ENCODE measurements at places on chromosomes 7 and 10.
A peak's percentile ranks its signal among the peaks of the same experiment; 100 is the strongest.

- DNase-seq = peak; percentile 90
These were observed 171.3 kb upstream of the ITGB1 start for GRCh38 chr10:33129141-33129995.

- no peak for DNase-seq
These were observed 71.8 kb upstream of the MALRD1 start for GRCh38 chr10:18976696-18977251.

DNA sequence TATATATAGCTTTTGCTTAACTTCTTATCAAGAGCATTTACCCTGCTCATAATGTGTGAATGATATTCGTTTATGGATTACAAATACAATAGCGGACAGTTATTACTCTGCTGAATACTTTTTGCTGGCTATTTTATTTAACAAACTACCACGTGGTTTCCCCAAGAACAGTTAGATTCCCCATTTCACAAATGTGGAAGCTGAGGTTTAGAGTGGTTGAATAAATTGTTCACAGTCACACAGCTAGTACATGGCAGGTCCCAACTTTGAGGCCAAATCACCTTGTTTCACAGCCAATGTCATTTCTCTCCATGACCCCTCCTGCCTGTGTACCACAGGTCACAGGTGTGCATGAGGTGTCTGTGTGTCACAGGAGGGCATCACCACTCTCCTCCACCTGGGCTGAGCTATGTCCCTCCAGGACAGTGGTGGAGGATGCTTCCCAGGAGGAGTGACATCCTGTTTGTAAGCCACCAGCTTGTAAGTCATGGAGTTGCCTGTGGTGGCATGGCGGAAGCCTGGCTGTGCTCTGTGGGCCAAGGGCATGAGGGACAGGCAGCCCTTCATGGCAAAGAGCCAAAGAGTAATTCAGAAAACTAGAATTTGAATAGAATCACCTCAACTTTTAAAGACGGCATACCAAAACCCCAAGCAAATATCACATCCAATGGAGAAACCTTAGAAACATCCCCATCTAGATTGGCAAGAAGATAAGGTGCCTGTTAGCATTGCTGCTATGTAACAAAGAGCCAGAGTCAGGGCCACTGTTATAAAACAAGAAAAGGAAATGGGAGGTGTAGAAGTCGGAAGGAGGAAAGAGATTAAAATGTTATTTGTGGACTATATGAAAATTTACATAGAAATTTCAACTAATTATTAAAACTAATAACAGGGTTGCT is 51.9 kb downstream of the AOC1 start:
- no peak for DNase-seq

- DNase-seq = no peak
These were observed 78.0 kb downstream of the ARL5B start for GRCh38 chr10:18737236-18737635.

- no peak for DNase-seq
These were observed 157.1 kb upstream of the SHH start for GRCh38 chr7:155969192-155969929.

- peak; percentile 51 for DNase-seq
These were observed 42.7 kb downstream of the SPDYE5 start for GRCh38 chr7:75534727-75535307.

DNA sequence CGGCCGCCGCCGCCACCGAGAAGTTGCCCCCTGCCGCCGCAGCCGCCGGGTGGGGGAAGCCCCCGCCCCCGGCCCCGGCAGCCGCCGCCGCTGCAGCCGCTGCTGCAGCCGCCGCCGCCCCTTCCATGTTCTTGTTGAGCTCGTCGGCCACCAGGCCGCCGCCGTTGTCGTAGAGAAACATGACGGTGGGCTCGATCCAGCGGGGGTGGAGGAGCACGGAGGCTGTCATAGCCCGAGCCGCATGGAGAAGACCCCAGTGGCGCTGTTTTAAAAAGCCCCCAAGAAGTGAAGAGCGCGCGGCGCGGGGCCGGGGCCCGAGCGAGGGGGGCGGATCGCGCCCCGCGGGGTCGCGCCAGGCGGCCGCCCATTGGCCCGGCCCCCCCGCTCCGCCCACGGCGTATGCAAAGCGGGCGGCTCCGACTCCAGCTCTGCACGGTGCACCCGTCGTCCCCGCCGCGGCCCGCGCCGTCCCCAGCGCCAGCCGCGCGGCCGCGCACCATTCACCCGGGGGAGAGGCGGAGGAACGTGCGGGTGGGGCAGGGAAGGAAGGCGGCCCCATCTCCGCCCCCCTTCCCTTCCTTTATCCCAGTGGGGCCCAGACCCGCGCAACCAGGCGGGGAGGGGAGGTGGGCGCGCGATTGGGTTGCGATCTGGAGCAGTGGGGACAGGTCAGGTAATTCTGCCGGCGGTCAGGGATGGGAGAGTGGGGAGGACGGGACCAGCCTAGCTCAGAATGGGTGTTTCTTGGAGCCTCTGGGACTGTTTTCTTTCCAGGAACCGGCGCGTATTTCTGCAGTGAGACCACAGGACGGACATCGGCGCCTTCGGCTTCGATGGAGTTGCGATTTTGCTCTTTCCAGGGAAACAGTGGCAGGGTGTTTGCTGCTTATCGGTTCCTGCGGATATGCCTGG is at the start of gene HOXA13:
Gene HOXA13 (minus strand): TSS at position 243 of the 912 bp plus-strand sequence. CDS start 14 bp downstream, at position 229.
- no peak for DNase-seq

DNA sequence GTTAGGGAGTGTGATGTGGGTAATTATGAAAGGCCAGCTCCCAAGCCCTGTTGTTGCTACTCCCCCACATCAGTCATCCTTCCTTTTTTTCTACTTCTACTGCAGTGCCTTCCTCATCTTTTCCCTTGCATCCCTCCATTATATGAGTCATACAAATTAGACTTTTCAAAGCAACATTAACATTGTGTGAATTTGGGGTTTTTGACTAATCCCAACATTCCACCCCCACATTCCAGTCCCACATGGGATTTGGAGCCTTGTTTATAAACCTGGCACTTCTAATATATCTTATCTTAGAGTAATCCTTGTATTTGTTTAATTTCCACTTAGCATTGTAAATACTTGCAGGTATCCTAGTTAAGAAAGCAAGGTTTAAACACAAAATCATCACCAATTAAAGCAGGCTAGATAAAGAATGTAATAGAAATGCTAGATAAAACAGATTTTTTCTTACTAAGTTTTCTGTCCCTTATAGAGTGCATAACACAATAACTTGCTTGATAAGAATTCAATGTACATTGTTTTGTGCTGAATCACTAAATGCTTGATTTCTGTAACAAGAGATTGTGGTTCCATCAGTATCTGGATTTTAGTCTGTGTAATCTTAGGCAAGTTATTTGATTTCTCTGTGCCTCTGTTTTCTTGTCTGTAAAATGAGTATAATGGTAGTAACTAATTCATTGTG is 165.8 kb downstream of the CFTR start:
- DNase-seq = peak; percentile 21

- no peak for DNase-seq
These were observed 725.3 kb upstream of the FZD8 start for GRCh38 chr10:36367362-36367761.

DNA sequence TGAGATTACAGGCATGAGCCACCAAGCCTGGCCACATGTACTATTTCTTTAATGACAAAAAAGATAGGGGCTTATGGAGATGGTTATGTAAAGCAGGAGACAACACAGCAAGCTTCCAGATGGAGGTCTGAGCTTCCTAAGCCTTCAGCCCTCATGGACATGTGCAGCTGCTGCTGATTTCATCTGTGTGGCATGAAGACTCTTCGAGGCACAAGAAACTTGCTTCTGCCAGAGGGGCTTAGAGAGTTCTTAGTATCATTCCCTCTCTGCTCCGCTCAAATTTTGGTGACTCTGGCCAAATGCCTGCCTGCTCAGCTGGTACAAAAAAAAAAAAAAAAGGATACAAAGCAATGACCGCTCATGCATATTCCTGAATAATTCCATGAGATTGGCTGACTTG is 552.5 kb downstream of the TYW1 start:
- DNase-seq = no peak

- DNase-seq = no peak
These were observed 306.4 kb upstream of the ZNF32 start for GRCh38 chr10:43955002-43955596.

DNA sequence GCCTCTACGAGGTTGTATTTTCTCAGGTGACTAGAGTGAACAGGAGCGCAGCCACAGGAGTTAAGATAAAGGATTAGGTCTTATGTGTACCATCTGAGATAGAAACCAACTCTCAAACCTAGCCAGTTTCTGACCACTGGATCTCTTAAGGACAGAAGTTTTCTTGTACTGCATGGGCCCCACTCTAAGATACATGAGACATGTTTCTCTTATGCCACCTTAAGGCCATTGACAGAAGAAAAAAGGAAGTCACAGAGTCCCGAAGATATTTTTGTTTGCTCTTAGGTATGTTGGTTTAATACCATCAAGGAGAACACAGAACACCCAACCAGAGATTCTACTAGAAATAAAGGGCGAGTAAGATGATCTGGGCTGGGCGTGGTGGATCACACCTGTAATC is 335.8 kb downstream of the FRMD4A start:
- DNase-seq = no peak

GRCh38 chr10:114766470-114766869 is 55.1 kb upstream of the FHIP2A start:
- no peak for DNase-seq

- DNase-seq = no peak
These were observed 6.4 kb upstream of the PRTFDC1 start for GRCh38 chr10:24958721-24959381.

GRCh38 chr10:16735671-16736070 is 81.6 kb downstream of the RSU1 start:
- no peak for DNase-seq

GRCh38 chr10:68362590-68362989 is 29.9 kb upstream of the PBLD start:
- no peak for DNase-seq

DNA sequence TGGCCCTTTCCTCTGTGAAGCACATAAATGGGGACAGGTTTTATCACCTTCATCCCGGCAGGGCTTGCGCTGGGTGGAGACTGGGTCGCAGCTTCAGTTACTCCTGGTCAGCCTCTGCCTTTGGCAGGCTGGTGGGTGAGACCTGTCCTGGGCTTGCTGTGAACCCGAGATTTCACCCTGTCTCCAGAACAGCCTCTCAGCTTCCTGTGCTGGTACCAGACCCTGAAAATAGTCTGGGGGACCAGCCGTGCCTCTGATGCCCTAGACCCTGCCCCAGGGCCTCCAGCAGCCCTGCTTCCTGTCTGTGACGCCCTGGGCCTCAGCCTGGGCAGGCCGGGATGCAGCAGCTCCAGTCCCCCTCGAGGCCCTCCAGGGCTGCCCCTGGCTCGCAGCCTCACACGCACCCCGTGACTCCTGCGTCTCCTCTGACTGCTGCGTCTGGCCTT is 13.2 kb upstream of the PWWP2B start:
- DNase-seq = no peak

- DNase-seq = peak; percentile 85
These were observed 13.2 kb downstream of the HDAC9 start for GRCh38 chr7:18508443-18509427.

GRCh38 chr10:293636-294035 is 158.4 kb downstream of the ZMYND11 start:
- DNase-seq = no peak

DNA sequence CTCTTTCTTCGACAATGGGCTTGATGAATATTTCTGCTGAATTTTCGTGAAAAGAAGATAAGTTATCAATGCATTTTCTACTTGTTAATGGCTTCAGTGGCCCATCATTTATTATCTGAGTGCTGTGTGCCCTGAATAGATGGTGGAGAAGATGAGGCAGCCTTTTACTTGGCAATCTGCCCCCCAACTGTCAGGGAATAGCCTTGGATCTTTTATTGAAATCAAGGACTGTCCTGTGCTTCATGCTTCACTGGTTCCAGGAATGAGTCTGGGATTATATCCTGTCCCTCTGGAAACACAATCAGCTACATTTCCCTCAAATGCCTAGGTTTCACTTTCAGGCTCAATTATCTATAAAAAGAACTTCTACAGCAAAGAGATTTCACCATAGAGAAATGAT is 75.9 kb upstream of the NXPH1 start:
- DNase-seq = no peak

GRCh38 chr7:137081321-137082093 is 213.1 kb downstream of the CHRM2 start:
- DNase-seq = peak; percentile 85

- no peak for DNase-seq
These were observed 62.0 kb downstream of the CUBN start for GRCh38 chr10:17067376-17068264.

DNA sequence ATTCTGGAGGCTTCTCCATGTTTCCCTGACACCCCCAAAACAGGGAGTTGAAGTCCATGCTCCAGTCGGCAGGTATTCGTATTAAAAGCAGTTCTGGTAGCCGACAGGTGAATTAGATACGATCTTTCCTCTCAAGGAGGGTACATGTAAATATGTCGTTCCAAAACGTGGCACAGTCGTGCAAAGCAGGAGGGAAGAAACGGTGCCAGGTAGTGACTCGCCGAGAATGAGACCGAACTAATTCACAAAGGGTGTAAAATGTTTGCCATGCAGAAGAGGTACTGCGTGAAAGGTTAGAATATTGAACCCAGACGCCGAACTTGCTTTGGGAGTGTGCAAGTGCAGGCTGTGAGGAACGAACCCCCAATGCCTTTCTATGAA is 483 bp downstream of the EDRF1 start:
- DNase-seq = no peak

DNA sequence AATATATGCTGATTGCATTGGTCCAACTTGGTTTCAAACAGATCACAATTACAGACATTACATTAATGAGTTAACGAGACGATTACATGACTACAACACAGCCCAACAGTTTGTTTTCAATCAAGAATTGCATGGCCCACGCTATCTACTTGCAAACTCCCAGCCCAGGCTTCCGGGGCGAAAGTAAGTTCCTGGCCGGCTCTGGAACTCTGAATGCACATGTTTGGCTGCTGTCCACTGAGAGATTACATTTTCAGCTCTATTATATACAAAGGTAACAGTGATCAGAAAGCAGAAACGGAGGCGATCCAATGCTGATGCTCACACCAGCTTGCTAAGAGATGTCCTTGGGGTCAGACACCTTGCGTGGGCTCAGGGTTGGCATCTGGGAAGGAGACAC is 206.3 kb downstream of the FANK1 start:
- no peak for DNase-seq

DNA sequence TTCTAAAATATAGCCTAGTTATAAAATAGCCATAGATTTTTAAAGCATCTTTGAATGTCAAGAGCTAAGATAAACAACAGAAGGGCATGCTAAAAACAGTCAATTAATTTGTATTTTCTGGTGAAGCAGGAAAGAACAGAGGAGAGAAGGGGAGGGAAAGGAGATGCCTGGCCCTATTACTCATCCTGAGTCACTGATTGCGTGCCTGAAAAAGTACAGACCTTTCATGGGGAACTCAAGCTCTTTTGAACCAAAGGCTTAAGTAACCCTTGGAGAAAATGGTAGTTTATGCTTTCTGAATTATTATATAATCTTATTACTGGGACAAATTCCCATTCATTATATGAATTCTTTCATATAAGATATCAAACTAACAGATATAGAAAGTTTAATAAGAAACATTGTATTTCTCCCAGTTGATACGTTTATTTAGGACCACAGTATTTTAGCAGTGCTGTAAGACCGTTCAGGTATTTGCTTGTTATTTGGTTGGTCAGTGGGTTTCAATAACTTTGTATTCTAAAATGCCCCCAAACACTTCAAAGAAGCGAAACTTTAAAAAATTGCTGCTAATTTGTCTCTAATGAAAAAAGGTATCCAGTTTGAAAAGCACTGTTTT is 151.3 kb downstream of the HGF start:
- peak; percentile 71 for DNase-seq
